CD4-positive, alpha-beta T cell treated with Interleukin-17A for 1 hour (primary cell): ENCODE measurements at places on chromosomes 12 and 14.

- DNase-seq: no peak
Observed at GRCh38 chr14:101198398-101199027, 295.0 kb upstream of the RTL1 start.

- no peak for DNase-seq
Observed at GRCh38 chr14:35949920-35950513, 123.9 kb downstream of the BRMS1L start.

DNA sequence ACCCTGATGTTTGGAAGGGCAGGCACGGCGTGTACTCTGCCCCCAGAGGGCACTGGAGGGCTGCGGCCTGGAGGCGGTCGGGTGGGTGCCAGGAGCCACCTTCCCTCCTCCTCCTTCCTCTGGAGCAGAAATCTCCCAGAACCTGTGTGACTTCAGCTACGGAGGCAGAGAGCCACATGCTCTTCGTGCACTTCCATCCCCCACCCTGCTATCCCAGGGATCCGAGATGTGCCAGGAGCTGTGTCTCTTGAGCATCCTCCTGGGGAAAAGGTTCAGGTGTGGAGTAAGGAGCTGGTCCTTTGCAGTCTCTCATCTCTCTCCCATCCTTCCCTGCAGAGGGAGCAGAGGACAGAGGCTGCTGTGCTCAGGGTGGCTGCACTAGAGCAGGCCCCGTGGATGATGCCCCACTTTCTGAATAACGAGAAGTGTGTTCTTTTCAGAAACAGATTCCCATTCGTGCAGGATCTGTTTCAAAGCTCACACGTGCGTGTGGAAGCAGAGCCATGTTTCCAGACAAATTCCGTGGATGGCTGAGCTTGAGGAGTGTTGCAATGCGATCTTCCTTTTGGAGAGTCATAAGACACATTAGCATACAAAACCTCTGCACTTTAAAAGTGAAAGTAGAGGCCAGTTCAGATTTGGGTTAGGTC, 162.9 kb downstream of the ADGRD1 start:
- DNase-seq: no peak

- DNase-seq: no peak
Observed at GRCh38 chr14:68877993-68878575, 85.2 kb upstream of the ZFP36L1 start.

GRCh38 chr12:39230086-39230485, 212.8 kb downstream of the KIF21A start:
- no peak for DNase-seq

- no peak for DNase-seq
Observed at GRCh38 chr12:16520328-16520727, 85.6 kb downstream of the LMO3 start.

DNA sequence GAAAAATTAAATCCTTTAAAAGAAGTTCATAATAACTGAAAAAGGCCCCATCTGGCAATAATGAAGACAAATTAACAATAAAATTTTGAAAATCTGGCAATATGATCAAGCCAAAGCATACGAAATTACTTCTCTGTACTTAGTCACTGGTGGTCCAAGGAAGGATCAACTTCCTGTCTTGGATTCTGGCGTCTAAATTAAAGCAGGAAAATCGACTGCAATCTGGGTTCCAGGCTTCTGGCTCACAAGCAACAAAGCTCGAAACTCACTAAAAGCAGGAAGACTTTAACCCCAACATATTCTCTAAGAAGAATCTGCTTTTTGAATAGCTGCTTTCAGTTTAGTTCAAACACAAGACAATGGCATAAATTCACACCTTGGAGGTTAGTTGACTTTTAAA, 49.7 kb downstream of the LRIG3 start:
- DNase-seq: no peak

DNA sequence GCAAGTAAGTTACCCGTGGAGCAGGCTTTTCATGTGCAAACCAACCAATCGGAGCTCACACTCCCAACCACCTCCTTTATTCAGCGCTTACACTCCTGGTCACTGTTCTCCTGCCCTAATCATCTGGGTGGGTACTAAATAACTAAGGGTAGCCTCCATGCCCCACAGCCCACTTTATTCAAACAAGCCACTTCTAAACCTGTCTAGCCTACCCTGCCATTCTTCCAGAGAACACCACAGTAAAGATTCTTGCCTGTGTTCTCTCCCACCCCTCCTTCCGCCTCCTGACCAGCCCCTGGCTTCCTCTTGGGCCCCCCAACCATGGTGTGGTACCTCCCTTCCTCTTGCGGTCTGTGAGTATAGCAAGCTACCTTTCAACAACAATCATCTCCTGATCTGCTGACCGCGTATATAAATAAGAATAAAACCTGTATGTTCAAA, 581.9 kb downstream of the VRK1 start:
- DNase-seq: peak; percentile 51

DNA sequence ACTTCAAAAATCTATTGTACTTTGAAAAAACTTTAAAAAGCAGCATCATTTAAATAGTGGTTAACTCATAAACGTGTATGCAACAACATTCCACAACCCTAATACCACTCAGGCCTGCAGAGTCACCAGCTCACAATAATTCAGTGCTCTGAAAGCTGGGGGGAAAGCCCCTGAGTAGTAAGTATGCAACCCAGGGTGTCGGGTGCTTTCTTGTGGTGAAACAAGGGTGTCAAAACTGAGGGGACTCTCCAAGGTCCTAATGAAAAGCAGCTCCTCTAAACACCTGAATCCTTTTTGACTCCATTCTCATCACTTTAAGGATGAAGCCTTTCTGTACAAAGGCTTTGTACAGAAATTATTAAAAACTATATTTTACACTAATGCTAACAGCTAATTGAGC, 33.7 kb downstream of the FGFR1OP2 start:
- peak; percentile 79 for DNase-seq

GRCh38 chr12:108218921-108219320, 89.8 kb downstream of the WSCD2 start:
- no peak for DNase-seq

DNA sequence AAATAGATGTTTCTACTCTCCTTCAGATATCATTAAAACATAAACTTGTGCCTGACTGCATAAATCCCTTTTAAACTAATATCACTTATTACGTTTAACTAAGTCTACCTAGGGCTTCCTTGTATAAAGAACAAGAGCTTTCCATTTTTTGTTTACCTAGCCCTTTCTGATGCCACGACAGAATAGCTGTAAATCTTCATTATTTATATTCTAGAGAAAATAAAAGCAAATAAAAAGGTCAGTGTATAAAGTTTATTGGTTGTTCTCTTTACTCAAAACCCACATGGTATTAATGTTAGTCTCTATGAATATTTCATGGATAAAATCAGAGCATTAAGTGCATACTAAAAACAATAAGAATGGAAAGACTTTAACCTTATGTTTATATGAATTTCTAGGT, 269.1 kb downstream of the NAV3 start:
- no peak for DNase-seq

DNA sequence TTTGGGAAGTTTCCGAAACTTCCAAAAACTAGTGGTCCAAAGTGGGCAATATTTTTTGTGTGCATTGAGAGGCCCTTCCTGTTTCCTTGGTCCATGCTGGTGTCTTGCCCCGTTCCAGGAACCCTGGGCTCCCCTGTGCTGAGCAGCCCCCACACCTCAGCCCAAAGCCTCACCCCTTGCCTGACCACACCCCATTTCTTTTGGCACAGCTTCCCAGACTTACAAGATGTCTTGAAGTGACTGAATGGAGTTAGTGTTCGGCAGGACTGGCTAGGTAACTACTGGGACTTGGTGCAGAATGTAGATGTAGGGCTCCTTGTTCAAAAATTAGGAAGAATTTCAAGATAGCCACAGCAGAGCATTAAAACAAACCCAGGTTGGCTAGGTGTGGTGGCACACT, 68.6 kb downstream of the ETV6 start:
- no peak for DNase-seq

DNA sequence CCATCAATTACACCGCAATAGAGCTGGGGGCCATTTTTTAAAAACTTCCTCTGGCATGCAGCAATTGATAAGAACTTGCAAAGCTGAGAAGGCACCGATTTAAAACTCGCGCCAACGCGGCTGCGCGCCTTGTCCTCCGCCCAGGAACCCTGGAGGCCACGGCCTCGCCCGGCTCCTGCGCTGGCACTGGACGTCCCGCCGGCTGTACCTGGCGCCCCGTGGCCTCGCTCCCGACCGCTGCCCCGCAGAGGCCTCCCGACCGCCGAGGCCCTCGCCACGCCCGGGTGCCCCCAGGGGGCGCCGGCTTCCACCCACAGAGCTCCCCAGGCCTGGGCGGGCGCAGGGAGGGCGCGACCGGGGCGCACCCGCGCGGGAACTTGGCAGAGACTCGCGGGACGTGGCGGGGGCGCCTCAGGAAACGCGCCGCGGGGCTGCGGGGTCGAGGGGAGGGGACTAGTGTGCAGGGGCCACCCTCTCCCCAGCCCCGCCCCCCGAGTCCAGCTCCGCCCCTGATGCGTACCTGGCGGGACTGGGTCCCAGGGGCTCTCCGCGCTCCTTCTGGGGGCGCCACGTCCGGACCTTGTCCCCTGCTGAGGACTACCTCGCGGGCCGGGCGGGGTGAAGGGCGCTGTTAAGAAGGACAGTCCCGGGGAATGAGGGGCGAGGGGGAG, 65.7 kb downstream of the TNFAIP2 start:
- DNase-seq: peak; percentile 13

DNA sequence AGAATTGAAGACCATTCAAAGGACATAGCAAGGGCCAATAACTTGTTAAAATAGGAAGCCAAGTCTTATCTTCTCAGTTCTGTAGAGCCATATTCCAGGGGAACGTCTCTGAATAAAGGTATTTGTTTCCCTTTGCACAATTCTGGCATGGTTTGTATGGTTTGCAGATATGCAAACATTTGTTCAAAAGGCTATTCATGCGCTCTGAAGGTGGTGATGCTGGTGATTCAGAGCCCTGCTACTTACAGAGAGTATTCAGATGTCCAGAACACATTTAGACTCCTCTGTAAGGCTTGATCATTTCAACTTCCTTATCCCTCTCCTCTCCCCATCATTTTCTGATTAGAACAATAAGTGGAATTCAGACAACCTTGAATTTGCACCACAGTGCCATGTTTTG, 35.9 kb downstream of the SLC4A8 start:
- no peak for DNase-seq

GRCh38 chr12:66241061-66242043, 52.3 kb downstream of the IRAK3 start:
- DNase-seq: no peak

DNA sequence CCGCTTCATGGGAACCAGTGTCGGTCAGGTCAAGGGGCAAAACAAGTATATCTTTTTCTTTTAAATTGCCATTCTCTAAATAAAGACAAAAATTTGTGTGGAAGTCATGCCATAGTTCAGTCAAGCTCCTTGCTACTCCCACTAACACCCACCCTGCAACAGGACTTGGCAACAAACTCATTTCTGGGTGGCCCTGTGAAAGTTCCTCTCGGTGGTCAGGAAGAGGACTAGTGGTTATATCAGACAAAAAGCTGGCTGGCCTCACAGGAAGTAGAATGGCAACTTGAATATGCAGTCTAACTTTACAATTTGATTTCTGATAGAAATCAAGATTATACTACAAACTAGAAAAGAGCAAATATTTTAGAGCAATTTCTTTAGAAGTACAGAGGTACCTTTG, 11.2 kb downstream of the DHRS7 start:
- peak; percentile 40 for DNase-seq

DNA sequence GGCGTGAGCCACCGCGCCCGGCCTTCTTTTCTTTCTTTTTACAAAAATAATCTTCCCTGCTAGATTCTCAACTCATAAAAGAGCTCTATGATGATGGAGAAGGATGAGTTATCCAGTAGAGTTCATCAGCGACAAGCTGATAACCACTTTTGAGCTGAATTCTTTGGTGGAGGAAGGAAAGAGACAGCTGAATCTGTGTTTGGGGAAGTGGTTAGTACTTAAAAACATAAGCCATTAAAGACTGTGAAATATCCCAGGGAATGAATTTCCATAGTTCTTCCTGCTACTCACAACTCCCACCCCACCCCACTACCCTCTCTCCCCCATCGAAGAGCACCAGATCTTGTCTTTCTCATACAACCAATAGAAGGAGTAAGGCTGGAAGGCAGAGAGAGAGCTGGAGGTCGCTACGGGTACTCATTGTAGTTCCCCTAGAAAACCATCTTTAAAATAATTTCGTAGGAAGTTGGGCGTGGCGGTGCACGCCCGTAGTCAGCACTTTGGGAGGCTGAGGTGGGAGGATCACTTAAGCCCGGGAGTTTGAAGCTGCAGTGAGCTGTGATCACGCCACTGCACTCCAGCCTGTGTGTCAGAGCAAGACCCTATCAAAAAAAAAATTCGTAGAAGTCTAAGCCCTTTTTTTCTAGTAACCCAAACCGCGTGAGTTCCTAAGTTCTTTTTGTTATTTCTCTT, 647 bp upstream of the ESPL1 start:
- no peak for DNase-seq

- DNase-seq: no peak
Observed at GRCh38 chr12:124518051-124518932, 49.1 kb downstream of the NCOR2 start.

- DNase-seq: no peak
Observed at GRCh38 chr14:69610020-69610873, 1.1 kb upstream of the SUSD6 start.

- DNase-seq: peak; percentile 42
Observed at GRCh38 chr12:3998968-3999792, 126.0 kb upstream of the PARP11 start.

- DNase-seq: no peak
Observed at GRCh38 chr12:48681399-48681709, 684 bp downstream of the KANSL2 start.

DNA sequence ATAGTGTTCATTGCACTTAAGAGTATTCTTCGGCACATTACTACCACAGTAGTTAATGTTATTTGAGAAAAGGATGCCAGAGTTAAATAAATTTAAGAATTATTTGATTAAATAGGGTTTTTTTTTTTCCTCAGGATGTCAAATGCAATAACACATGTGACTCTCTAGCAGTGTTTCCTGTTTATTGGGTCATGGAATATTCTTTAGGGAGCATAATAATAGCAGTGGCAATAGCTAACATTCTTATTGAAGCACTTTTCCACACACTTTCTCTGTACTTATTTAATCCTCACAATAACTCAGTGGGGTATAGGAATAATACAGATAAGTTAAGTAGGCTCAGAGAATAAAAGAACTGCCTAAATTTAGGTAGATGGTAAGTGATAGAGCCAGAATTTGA, 44.3 kb downstream of the SCYL2 start:
- no peak for DNase-seq
